ENCODE measurements at places on chromosomes 4 and X. TPM values are rescaled to one million over a fixed set of nuclear protein-coding genes. Genes with fewer than 3 reads are reported as not detected.

The ARHGAP24 gene
- total RNA-seq, result 41.2 TPM

The MPP1 gene
- 25.8 TPM for total RNA-seq

The DKK2 gene
- not detected for total RNA-seq

The IRS4 gene
- not detected for total RNA-seq

The TBX22 gene
- total RNA-seq, result not detected

The ASMT gene
- not detected for total RNA-seq

The AKAP4 gene
- not detected for total RNA-seq

The ATP11C gene
- total RNA-seq, result 70.3 TPM

The PHEX gene
- total RNA-seq, result 0.18 TPM

The CCDC158 gene
- not detected for total RNA-seq

The PAGE2B gene
- total RNA-seq, result not detected

The TSPAN5 gene
- 25.8 TPM for total RNA-seq

The MUC7 gene
- not detected for total RNA-seq

The SPACA5 gene
- total RNA-seq, result not detected

The BMP3 gene
- total RNA-seq, result not detected

The RIBC1 gene
- total RNA-seq, result 0.16 TPM

The PAGE4 gene
- total RNA-seq, result not detected

The MAGEC1 gene
- not detected for total RNA-seq

The CXCL6 gene
- total RNA-seq, result 742 TPM

The CITED1 gene
- total RNA-seq, result not detected

The SUPT20HL2 gene
- not detected for total RNA-seq

The NHS gene
- total RNA-seq, result under 0.01 TPM

The GPR101 gene
- not detected for total RNA-seq

The CT47B1 gene
- not detected for total RNA-seq

The VSIG4 gene
- total RNA-seq, result not detected

The TLL1 gene
- 0.16 TPM for total RNA-seq

The PDE5A gene
- 11.6 TPM for total RNA-seq

The ARHGAP36 gene
- not detected for total RNA-seq

The ANK2 gene
- total RNA-seq, result 40.3 TPM

The GAGE13 gene
- not detected for total RNA-seq

The RASSF6 gene
- not detected for total RNA-seq

The APLN gene
- 31.4 TPM for total RNA-seq
